ENCODE measurements at places on chromosomes 5 and 9.

- peak; percentile 62 for DNase-seq
Measured at GRCh38 chr9:129027685-129028191, 393 bp downstream of the SH3GLB2 start.

- no peak for DNase-seq
Measured at GRCh38 chr9:104386425-104387069, 117.5 kb upstream of the OR13F1 start.

GRCh38 chr9:123834218-123834888, 95.6 kb downstream of the DENND1A start:
- DNase-seq = no peak

DNA sequence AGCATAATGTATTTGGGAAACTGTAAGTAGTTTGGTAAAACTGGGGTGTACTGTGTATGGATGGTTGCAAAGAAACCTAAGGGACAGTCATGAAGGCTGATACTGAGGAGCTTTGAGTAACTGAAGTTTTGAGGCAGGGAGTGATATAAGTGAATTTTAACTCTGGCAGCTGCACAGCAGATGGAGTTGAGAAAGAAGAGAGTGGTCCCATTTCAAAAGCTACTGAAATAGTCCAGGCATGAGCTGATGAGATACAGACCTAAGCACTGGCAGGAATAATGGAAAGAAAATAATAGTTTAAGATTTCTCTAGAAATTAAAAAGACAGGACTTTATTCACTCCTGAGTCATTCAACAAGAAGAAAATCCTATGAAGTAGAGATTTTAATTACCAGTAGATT, 232.0 kb downstream of the CHSY3 start:
- DNase-seq = no peak

DNA sequence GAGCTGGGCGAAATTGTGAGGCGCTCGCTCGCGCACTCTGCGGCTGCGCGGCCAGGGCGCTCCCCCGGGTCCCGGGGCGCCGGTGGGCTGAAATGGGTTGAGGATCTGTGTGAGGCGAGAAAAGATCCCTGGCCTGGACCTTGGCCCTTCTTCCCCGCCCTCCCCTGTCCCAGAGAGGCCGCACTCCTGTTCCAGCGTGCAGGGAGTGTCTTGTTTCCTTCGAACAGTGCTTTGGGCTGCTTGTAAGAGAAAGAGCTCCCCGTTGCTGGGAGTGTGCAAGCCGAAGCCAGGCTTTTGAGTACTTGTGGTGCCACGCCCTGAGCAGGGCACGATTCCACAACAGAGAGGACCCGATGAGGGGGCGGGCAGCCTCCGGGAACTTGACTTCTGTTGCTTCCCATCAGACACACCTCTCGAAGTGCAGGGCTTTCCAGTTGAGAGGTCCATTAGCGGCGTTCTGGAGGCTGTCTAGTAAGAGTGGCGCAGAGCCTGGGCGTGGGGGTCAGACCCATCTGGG, 535 bp downstream of the DOLPP1 start:
- no peak for DNase-seq

- no peak for DNase-seq
Measured at GRCh38 chr9:113646491-113646890, 183.0 kb downstream of the RGS3 start.

GRCh38 chr9:126116351-126117157, 210.1 kb upstream of the MVB12B start:
- DNase-seq = no peak

GRCh38 chr5:127549551-127549950, 32.1 kb downstream of the PRRC1 start:
- no peak for DNase-seq

- DNase-seq = no peak
Measured at GRCh38 chr9:115230924-115231515, 113.1 kb upstream of the TNC start.

DNA sequence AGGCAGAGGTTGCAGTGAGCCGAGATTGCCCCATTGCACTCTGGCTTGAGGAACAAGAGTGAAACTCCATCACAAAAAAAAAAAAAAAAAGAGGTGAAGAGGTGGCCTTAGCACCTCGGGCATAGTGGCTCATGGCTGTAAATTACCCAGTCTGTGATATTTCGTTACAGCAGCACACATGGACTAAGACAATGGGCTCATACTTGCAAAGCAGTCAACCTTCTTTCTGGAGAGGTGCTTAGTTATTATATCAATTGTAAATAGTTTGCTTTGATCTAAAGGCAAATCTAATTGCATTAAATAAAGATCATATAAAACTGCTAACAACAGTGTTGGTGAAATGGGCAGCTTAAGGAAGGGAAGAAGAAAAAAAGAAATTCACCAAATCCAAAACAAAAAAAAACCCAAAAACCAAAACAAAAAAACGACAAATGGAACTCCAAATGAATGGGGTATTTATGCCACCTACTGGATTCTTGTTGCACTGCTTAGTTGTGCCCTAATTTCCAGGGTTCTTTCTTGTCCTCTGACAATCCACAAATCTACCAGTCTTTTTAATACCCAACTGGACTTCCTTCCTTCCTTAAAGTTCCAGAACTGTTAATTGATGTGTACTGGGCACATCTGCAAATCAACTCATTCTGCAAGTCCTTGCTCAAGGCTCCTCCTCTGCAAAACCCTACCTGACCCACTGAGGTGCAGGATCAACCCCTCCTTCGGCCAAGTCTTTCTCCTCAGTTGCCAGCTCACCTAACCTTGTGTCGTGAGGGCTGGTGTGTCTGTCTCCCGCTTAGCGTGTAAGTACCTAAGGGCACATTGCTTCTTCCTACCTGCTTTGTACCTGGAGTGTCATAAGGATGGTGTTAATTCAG, 35.0 kb upstream of the DMRT1 start:
- no peak for DNase-seq

Data from stimulated activated CD8-positive, alpha-beta memory T cell treated with anti-CD3 and anti-CD28 coated beads, Interleukin-15, amount 100 ng/mL, for 48 hours (primary cell).